Karpas-422 (cell line): ENCODE measurements at places on chromosomes 5 and 9. TPM values are rescaled to one million over a fixed set of nuclear protein-coding genes. Genes with fewer than 3 reads are reported as not detected.
A peak's percentile ranks its signal among the peaks of the same experiment; 100 is the strongest.

- no peaks in the 10 kb centered on the region for H3K27me3 ChIP-seq
- no peak overlapping the region for H3K27ac ChIP-seq
- no peaks in the 10 kb centered on the region; the same call in 1 of the 2 replicates for H3K4me1 ChIP-seq
Observed at GRCh38 chr9:2216591-2216990, 201.4 kb downstream of the SMARCA2 start.

DNA sequence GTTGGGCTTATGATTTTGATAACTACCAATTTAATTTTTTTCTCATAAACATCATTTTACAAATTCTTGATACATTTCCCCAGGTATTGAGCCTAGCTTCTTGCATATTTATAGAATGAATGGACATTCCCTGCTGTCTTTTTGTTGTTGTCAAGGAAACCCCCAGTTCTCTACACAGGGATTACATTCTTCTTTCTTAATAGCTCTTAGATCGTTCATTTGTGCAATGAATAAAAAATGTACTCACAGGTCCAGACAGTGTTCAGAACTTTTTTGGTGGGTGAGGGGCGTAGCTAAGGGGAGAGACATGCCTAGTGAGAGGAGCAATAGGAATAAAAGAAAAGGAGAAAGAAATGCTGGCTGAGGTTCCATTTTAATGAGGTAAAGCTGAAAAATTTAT, 58.6 kb downstream of the VCAN start:
- no peak overlapping the region for H3K4me3 ChIP-seq
- H3K4me1 ChIP-seq: no peaks in the 10 kb centered on the region
- no peak overlapping the region for H3K27ac ChIP-seq
- no peaks in the 10 kb centered on the region for H3K36me3 ChIP-seq
- no peak for DNase-seq
- no peaks in the 10 kb centered on the region for H3K27me3 ChIP-seq

- H3K27me3 ChIP-seq: no peaks in the 10 kb centered on the region
- H3K27ac ChIP-seq: no peak overlapping the region
- no peaks in the 10 kb centered on the region for H3K4me1 ChIP-seq
- H3K36me3 ChIP-seq: no peaks in the 10 kb centered on the region
Observed at GRCh38 chr5:161544350-161544765, 2.2 kb downstream of the GABRB2 start.

- no peaks in the 10 kb centered on the region for H3K4me1 ChIP-seq
- H3K36me3 ChIP-seq: no peaks in the 10 kb centered on the region
- H3K27me3 ChIP-seq: no peaks in the 10 kb centered on the region
- no peak overlapping the region for H3K27ac ChIP-seq
- no peak overlapping the region for H3K4me3 ChIP-seq
Observed at GRCh38 chr5:55864606-55865541, 13.7 kb downstream of the IL31RA start.

RFESD gene
- total RNA-seq: 6.2 and 6.8 TPM in 2 replicates

TAF1L gene
- total RNA-seq: not detected in 2 replicates

DNA sequence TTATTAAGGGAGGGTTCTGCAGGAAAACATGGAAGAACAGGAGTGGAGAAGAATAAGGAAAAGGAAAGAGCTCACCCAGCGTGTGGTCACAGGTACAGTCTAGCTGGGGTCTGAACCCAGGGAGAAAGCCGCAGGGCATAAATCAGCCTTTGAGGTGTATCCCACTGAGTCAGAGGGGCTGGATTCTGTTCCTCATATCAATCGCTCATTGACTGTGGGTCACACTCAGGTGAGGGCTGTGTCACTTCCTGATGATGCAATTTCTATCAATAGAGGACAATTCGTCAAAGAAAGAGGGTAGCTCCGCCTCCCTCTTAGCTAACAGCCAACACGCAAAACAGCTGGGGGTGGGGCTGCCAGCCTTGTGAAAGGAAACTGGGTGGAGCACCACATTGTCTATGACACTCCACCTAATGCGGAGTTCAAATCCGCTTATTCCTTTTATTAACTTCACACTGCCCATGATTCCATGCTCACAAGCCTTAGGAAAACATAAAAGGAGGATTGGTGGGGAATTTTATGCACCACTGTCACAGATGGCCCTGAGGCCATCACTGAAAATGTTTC, 176.2 kb downstream of the ICE1 start:
- DNase-seq: no peak
- no peaks in the 10 kb centered on the region for H3K36me3 ChIP-seq
- H3K4me1 ChIP-seq: no peaks in the 10 kb centered on the region
- H3K27me3 ChIP-seq: no peaks in the 10 kb centered on the region
- no peak overlapping the region for H3K4me3 ChIP-seq

GRCh38 chr5:1048162-1048721, 39.6 kb downstream of the NKD2 start:
- no peak overlapping the region for H3K4me3 ChIP-seq
- DNase-seq: no peak
- no peaks in the 10 kb centered on the region for H3K4me1 ChIP-seq
- H3K27me3 ChIP-seq: no peaks in the 10 kb centered on the region

DNA sequence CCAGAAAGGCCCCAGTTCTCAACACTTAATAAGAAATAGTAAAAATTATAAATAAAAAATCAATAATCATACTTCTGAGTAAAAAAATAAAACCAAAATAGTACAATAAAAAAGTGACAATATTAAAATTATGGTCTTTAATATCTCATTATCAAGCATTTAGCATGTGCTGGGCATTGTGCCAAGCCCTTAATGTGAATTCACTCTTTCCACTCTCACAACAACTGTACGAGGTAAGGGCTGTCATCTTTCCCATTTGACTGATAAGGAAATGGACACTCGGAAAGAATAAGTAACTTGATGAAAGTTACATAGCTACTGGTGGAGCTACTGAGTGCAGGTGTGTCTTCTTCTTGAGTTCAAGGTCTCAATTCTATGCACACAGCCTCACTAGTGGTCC, 43.6 kb downstream of the SEC61B start:
- no peak overlapping the region for H3K4me3 ChIP-seq
- no peaks in the 10 kb centered on the region for H3K36me3 ChIP-seq
- H3K27ac ChIP-seq: no peak overlapping the region
- peaks cover 15% of the 10 kb centered on the region for H3K4me1 ChIP-seq
- DNase-seq: no peak
- H3K27me3 ChIP-seq: no peaks in the 10 kb centered on the region

SH3TC2 gene
- total RNA-seq: not detected in 2 replicates

- H3K27me3 ChIP-seq: no peaks in the 10 kb centered on the region
- H3K36me3 ChIP-seq: peaks cover 4% of the 10 kb centered on the region; the same call in 1 of the 2 replicates
- DNase-seq: peak; percentile 63
- peaks cover 25% of the 10 kb centered on the region for H3K4me1 ChIP-seq
Observed at GRCh38 chr5:132688536-132689339, 14.9 kb downstream of the IL4 start.

DNA sequence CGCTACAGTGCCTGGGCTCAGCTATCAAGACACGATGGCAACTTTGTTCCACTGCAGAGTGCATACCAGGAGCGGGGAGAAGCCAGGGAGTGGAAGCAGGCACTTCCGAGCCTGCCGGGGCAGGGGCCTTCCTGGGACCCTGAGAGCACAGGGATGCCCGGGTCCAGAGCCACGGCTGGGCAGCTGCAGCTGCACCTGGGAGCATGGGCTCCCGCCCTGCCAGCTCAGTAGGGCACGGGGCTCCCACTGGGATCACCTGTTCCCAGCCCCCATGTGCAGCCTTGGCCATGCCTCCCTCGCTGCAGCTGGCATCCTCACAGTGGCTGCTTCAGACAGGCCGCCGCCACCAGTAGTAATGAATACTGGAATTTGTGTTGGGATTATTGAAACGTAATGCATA, 391.5 kb downstream of the KDM4C start:
- peaks cover 14% of the 10 kb centered on the region for H3K4me1 ChIP-seq
- H3K36me3 ChIP-seq: no peaks in the 10 kb centered on the region
- no peaks in the 10 kb centered on the region for H3K27me3 ChIP-seq
- H3K4me3 ChIP-seq: no peak overlapping the region

ABITRAM gene
- 9.5 and 22.5 TPM in 2 replicates for total RNA-seq

DNA sequence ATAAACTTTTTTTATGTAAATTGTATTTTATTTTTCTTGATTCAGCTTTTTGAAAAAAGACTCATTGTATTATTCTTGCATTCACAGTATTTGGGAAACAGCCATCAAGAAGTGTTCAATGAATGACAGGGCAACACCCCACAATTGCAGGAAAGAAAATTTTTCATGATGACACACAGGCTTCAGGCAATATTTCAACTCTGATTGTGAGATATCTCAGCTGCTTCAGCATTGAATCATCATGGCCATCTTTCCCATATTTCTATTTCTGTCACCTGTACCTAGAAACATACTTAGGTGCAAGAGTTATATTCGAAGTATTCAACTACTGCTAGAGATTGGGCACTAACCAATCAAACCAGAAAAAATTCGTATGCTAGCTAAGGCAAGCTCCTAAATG, 446.0 kb downstream of the ISL1 start:
- no peak overlapping the region for H3K4me3 ChIP-seq
- no peak for DNase-seq
- H3K4me1 ChIP-seq: no peaks in the 10 kb centered on the region
- H3K27me3 ChIP-seq: no peaks in the 10 kb centered on the region
- no peaks in the 10 kb centered on the region for H3K36me3 ChIP-seq

GRCh38 chr9:131614340-131614915, 69.1 kb downstream of the PRRT1B start:
- H3K4me3 ChIP-seq: no peak overlapping the region
- H3K36me3 ChIP-seq: no peaks in the 10 kb centered on the region
- H3K27me3 ChIP-seq: no peaks in the 10 kb centered on the region
- no peaks in the 10 kb centered on the region for H3K4me1 ChIP-seq
- no peak for DNase-seq

PCDHGA12 gene
- 6.6 and 7.8 TPM in 2 replicates for total RNA-seq

SARDH gene
- not detected in 2 replicates for total RNA-seq

DNA sequence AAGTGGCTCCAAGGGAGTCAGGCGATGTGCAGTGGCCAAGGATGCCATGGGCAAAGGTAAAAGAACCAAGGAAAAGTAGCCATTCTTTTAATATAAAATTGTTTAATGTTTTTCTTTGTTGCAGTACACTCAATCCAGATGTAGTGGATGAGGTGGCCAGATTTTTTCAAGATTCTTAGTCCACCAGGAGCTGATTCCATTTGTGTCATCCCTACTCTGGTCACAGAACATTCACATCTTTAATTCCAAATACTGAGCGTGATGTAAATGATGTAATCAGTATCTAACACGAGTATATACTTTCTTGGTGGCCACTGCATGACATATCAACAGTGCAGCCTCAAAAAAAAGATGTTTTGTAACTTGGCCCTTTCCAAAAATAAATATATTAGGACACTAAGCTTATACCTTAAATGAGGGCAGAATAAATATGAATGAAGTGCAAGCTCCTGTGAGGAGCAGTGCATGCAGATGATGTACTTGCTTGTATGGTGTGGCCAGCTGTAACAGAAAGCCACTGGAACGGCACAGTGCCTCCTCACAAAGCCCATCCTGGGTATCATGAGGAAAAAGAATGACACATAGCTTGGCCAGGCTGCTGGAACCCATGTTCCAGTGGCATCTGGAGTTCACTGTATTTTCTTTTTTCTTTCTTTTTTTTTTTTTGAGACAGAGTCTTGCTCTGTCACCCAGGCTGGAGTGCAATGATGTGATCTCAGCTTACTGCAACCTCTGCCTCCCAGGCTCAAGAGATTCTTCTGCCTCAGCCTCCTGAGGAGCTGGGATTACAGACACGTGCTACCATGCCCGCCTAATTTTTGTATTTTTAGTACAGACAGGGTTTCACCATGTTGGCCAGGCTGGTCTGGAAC, 6.5 kb upstream of the SPATA24 start:
- no peak overlapping the region for H3K27ac ChIP-seq
- H3K4me3 ChIP-seq: no peak overlapping the region
- DNase-seq: no peak
- peaks cover 36% of the 10 kb centered on the region for H3K4me1 ChIP-seq

GRCh38 chr9:20002011-20002410, 213.2 kb upstream of the SLC24A2 start:
- H3K27me3 ChIP-seq: no peaks in the 10 kb centered on the region
- no peaks in the 10 kb centered on the region for H3K36me3 ChIP-seq
- H3K27ac ChIP-seq: no peak overlapping the region

FOXD4L6 gene
- 0.30 and 1.5 TPM in 2 replicates for total RNA-seq

OLFML2A gene
- not detected in 2 replicates for total RNA-seq

GRCh38 chr5:180625125-180625790, 24.1 kb downstream of the FLT4 start:
- H3K4me1 ChIP-seq: no peaks in the 10 kb centered on the region
- H3K27me3 ChIP-seq: no peaks in the 10 kb centered on the region
- no peaks in the 10 kb centered on the region for H3K36me3 ChIP-seq
- no peak overlapping the region for H3K27ac ChIP-seq
- DNase-seq: no peak

RANBP3L gene
- 0.18 and 0.22 TPM in 2 replicates for total RNA-seq

- no peak overlapping the region for H3K4me3 ChIP-seq
- H3K27ac ChIP-seq: no peak overlapping the region
- H3K27me3 ChIP-seq: no peaks in the 10 kb centered on the region
- H3K36me3 ChIP-seq: no peaks in the 10 kb centered on the region
Observed at GRCh38 chr9:84554069-84554664, 115.4 kb upstream of the NTRK2 start.

DNA sequence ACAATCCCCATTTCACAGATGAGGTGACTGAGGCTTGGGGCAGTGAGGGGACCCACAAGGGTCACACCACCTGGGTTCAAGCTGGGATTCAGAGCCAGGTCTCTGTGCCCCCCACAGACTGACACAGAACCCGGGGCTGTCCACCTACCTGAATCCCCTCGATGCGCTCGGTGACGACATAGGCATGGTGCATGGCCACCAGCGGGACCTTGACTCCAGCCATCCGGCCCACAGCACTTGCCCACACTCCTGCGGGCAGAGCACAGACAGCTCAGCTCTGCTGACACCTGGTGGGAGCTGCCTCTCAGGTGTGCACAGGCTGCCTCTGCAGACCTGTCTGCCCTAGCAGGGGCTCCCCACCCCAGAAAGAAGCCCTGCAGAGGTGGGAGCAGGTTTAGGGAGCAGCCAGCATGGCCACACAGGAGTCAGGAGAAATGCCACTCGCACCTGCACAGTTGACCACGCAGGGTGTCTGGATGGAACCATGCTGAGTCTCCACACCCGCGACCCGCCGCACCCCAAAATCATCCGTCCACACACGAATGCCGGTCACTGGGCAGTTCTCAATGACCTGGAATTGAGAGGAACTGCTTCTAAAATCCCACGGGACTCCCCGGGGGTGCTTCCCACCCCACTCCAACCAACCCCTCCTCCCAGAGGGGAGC, 8.4 kb downstream of the SARDH start:
- H3K4me1 ChIP-seq: no peaks in the 10 kb centered on the region
- H3K36me3 ChIP-seq: no peaks in the 10 kb centered on the region
- H3K4me3 ChIP-seq: no peak overlapping the region
- H3K27ac ChIP-seq: no peak overlapping the region

GRCh38 chr9:37452611-37453010, 12.6 kb downstream of the ZBTB5 start:
- 0 out of 2 replicates have a peak, but pooled peaks cover 6% of the 10 kb centered on the region for H3K36me3 ChIP-seq
- H3K27me3 ChIP-seq: no peaks in the 10 kb centered on the region
- peak overlapping the region; percentile 83 for H3K27ac ChIP-seq
- H3K4me1 ChIP-seq: peaks cover 83% of the 10 kb centered on the region

- no peak overlapping the region for H3K27ac ChIP-seq
- no peak for DNase-seq
- H3K4me3 ChIP-seq: no peak overlapping the region
Observed at GRCh38 chr5:17910318-17910717, 276.1 kb downstream of the TAF11L14 start.
